ENCODE measurements at places on chromosomes 1 and 21.

- no peak for DNase-seq
Observed at GRCh38 chr1:175604039-175604941, 139.1 kb downstream of the TNR start.

DNA sequence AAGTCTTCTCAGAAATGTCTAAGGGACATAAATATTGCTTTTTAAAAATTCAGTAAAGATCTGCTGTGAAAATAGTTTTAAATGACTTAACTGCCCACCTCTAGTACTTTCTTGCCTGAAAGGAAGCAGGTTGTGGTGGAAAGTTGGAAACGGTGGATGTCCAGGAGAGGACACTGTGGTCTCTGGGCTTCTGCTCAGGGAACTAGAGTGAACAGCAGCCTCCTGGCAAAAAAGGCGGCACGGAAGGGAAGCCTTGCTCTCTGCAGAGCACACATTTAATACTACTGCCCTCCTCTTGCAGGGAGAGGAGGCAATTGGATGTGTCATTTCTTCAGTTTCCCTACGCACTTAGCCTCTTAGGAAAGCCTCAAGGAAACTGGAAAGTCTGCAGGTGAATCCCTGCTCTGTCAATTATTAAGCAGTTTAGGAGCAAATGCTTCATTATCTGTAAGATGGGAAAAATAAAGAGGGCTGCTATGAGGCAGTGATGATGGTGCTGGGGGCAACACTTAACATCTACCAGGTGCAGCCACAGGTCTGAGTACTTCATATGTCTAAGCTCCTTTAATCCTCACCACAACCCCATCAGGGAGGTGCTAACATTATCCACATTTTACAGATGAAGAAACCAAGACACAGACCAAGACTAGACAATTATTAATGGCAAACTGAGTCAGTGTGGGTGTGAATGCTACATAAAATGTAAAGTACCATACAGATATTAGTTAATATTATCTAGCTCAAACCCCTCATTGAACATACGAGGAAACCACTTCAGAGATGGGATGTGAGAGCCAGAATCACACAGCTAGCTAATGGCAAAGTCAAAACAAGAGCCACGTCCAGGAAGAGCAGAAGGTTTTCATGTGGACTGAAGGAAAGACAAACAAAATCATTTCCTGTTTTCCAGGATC lies 108.9 kb upstream of the ADAR start:
- DNase-seq, result no peak

DNA sequence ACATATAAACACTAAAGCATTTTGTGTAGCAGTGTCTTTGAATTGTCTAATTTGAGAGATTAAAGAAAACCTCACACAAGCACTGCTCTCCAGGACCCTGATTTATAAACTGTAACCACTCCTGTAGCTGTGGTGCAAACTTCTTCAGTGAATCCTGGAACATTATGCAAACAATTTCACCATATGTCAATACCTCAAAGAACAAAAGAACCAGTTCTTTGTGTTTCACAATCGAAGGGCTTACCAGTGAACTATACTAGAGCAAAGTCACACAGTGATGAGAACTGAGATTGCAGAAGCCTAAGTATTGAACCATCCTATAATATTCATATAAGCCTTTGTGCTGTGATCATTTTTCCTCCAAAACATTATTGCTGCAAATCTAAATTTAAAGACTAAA lies 21.5 kb downstream of the DPH5 start:
- no peak for DNase-seq

GRCh38 chr21:42523211-42523610 lies 9.6 kb downstream of the SLC37A1 start:
- DNase-seq, result no peak

GRCh38 chr1:15141935-15142539 lies 11.5 kb upstream of the TMEM51 start:
- no peak for DNase-seq

DNA sequence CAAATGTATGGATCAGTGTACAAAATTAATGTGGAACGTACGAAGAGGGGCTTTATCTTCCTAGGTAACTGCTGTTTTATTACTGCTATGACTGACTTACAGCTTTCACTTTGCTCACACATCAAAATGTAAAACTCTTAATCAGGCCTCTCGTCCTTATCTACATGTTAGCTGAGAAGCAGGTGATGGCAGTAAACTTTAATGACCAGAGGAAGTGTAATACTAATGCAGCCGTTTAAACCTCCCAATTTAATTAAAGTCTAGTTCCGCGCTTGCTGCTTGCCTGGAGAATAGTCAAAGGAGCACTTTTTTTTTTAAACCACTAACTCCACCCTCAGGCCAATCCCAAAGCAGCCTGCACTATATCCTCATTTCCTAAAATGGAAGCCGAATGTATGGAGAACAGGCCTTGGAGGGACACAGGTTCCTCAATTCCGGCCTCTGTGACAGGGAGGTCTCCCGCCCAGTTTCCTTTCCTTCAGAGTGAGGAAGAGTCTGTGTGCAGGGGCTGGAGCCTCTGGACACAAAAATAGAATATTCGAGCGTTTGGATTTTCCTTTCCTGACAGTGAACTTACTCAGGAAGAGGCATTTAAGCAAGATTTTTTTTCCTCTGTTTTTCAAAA lies 36.7 kb upstream of the RASAL2 start:
- DNase-seq, result no peak

DNA sequence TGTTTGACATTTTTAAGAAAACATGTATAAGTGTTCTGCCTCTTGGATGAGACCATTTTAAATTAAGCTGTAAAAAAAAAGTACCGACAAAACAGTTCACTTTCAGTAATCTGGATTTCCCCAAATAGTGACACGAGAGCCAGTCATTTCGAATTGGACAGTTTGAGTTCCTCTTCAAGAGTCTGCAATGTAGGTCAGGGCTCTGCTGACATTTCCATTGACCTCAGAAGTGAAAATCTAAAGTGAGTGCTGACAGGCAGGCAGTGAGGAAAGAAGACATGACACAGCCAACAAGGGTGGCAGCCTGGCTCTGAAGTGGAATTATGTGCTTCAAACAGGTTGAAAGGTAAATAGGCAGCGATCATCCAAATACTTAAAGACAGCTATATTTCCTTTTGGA lies at the start of gene IL23R:
IL23R (plus strand) TSS at position 259 of the 400 bp plus-strand sequence. CDS start 1,667 bp downstream, outside the sequence.
- DNase-seq, result no peak

DNA sequence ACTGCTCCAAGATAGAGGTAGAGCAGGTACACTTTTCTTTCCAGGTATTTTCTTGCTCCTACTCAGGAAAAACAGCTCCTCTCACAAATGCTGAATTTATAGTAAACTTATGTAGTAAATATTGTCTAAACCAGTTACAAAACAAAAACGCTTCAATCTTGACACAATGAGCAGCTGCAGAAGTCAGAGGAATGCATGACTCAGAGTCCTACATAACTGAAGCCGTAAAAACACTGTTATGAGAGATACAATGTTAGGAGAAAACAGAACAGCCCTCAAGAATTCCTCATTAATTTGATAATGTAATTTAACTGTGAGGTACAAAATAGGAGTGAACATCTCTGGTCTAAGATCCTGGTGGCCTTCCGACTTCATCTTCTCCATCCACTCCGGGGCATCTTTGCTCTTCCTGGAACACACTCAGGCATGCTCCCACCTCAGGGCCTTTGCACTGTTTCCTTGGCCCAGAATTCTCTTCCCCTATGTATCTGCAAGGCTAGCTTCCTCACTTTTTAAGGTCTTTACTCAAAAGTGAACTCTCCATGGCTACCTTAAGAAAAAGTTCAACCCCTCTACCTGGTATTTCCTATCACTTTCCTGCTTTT lies 138.5 kb downstream of the SLC45A1 start:
- no peak for DNase-seq

- DNase-seq, result no peak
Observed at GRCh38 chr1:7292714-7293419, 478.2 kb upstream of the VAMP3 start.

DNA sequence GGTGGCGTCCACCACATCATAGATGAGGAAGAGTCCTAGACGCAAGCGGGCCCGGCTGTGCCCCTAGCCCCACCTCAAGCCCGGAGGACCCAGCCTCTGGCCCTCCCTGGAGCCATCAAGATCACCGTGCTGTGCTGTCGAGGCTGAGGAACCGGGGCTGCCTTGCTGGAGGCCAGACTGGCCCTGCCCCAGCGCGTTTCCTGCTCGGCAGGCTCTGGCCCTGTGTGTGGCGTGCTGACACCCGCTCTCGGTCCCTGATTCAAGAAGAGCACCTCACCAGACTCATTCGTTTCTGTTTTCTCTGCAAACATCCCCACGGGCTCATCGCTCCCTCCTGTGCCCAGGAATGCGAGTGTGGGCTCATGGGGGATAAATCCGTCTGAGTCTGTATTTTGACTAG lies 51.1 kb downstream of the GLIS1 start:
- no peak for DNase-seq

DNA sequence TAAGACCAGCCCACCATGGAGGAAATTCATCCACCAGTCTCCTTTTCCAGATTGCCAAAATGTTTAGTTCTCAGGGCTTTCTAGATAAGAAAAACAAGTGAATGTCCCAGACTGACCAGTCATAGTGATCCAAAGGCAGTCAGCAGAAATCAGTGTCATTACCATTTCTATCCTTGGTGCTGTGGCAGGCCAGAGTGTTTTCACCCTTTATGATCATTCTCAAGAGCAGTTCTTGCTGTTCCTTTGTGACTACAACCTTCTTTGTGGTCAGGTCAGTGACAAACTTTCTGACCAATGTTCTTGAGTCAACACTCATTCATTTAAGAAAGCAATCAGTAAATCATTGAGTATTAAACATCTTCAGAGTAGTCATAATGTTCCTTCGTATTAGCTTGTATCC lies 7.3 kb upstream of the DHCR24 start:
- no peak for DNase-seq

GRCh38 chr1:234440348-234440747 lies 38.6 kb downstream of the TARBP1 start:
- DNase-seq, result no peak

DNA sequence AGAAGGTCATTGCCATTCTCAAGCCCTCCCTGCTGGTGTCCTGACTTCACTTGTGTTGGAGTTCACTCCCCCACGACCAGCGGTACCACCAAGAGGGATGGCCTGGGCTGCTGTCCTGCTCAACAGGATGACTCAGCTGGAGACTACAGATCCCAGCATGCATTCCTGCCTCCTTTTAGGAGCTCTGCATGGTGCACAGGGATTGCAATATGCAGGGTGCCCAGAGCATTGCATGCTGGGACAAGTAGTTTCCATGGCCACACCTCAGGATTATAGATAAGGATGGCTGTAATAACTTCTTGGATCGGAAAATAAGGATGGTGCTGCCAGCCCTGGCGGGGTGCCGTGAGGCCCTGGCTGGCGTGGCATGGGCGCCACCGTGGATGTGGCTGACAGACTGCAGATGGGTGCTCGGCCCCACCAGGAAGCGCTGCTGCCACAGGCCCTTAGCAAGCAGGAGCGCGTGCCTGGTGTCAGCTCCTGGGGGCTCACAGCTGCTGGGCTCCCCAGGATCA lies 150.0 kb downstream of the CASZ1 start:
- DNase-seq, result no peak

DNA sequence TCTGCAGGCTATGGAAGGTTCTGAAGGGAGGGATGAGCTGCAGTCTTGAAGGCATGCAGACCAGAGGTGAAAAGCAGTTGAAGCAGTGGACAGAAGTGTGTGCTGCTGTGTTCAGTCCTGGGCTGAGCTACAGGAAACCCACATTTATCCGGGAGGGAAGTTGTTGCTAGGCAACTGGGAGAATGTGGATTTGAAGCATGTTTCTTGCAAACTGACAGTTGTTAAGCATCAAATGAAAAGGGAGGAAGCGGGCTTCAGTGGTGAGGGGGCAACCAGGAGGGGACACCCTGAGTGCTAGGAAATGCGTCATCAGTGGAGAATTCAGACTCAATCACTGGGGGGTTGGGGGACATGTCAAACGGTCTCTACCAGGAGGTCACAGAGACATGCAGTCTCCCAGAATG lies 28.7 kb downstream of the ABCA4 start:
- DNase-seq, result no peak

- no peak for DNase-seq
Observed at GRCh38 chr1:186985889-186986491, 157.2 kb downstream of the PLA2G4A start.

- DNase-seq, result peak; percentile 21
Observed at GRCh38 chr1:159214149-159214760, 9.6 kb downstream of the ACKR1 start.

GRCh38 chr21:15455819-15456462 lies 273.8 kb upstream of the USP25 start:
- DNase-seq, result peak; percentile 84

GRCh38 chr1:70061231-70061630 lies 144.1 kb downstream of the LRRC40 start:
- no peak for DNase-seq

GRCh38 chr1:119358636-119359035 lies 9.9 kb upstream of the HAO2 start:
- no peak for DNase-seq

GRCh38 chr21:39232861-39233291 lies 49.6 kb upstream of the PSMG1 start:
- no peak for DNase-seq

DNA sequence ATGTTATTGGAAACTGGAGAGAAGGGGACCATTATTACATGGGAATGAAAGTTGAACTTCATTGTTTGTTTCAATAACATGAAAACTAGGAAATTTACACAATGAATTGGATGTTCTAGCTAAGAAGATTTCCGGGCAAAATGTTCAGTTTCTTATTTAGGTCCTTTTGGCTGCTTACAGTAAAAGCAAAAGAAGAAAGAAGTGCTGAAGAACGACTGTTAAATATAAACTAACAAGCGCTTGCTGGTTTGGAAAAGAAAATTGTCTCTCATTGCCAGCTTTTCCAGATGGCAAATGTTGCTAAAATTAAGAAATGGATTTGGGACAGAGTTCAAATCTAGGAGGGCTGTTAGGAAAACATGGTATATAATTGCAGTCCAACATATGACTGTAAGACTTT lies 139.6 kb downstream of the ZNF644 start:
- no peak for DNase-seq

GRCh38 chr1:1137256-1138045 lies 21.6 kb upstream of the C1orf159 start:
- peak; percentile 77 for DNase-seq

DNA sequence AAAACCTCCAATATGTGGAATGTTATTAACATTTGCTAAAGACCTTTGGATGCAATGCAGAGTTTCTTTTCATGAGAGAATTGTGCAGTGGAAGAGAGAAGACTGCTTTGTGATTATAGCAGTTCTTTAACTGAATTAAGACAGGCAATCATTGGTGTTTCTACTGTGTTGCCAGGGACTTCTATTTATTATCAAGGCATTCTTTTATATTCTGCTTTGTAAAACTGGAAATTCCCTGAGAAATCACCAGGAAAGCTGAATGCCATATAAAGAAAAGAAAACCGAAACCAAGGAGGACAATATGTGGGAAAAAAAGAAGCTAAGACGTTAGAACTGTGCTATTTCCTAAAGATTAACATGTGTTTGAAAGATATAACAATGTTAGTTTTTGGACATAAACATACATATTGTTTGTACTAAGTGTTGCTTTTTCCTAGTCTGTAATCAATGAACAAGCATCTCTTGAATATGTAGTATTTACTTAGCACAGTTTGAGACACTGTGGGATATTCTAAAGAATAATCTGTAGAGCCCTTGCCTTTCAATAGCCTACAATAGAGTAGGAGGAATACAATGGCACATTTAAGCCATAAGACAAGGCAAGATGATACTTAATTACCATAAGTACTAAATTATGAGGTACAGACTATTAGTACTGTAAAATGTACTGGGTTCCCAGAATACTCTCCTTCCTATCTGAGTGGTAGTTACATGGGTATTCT lies 47.1 kb downstream of the EXTL2 start:
- no peak for DNase-seq

GRCh38 chr1:154777154-154777553 lies 92.9 kb downstream of the KCNN3 start:
- no peak for DNase-seq

All from left colon (tissue), 2 donors.